ENCODE measurements at places on chromosomes 3 and 15.

DNA sequence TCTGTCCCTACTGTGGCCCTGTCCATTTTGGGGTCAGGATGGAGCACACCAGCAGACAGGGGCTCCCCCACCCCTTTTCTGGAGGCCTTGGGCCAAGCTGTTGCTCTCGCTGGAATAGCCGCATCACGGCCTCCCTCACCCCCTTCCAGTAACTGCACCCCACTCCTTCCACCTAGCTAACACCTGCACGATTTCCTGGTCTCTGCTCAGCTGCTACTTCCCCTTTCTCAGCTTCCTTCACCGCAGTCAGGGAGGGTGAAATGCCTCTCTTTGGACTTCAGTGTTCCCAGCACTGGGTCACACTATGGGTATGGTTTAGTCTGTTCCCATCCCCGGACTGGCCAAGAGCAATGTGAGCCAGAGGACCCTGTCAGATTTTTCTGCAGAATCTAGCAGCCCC, 400.2 kb downstream of the MCTP2 start:
- no peak for DNase-seq

GRCh38 chr3:188208516-188208981, 54.6 kb downstream of the LPP start:
- DNase-seq = no peak

GRCh38 chr3:17077606-17078005, 192.9 kb downstream of the PLCL2 start:
- DNase-seq = no peak

GRCh38 chr3:120017692-120018091, 76.6 kb downstream of the GSK3B start:
- no peak for DNase-seq

- no peak for DNase-seq
Observed at GRCh38 chr3:139558351-139559266, 19.1 kb upstream of the RBP1 start.

GRCh38 chr3:99669879-99670555, 31.6 kb downstream of the COL8A1 start:
- DNase-seq = no peak

GRCh38 chr3:99648516-99648915, 10.1 kb downstream of the COL8A1 start:
- DNase-seq = no peak

GRCh38 chr3:54259636-54260035, 137.3 kb downstream of the CACNA2D3 start:
- no peak for DNase-seq

DNA sequence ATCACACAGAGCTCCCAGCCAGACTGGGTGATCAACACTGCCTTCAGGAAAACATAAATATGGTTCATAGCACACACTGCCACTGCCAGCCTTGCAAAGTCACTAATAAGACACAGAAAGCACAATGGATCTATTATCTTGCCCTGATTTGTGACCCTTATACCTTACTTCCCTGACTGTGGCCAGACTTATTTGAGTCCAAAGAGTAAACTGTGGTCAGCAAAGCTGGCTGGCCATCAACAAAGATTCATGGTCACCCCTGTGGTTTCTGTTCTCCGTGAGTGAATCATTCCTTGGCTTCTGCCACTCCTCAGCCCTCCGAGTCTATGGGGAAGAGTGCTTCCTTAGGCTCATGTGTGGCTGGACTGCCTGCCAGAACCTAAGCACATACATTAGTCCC, 437.7 kb downstream of the RAP2B start:
- no peak for DNase-seq

GRCh38 chr15:25678500-25678855, 184.6 kb downstream of the ATP10A start:
- no peak for DNase-seq

GRCh38 chr15:39969002-39969394, 35.1 kb downstream of the EIF2AK4 start:
- DNase-seq = no peak

DNA sequence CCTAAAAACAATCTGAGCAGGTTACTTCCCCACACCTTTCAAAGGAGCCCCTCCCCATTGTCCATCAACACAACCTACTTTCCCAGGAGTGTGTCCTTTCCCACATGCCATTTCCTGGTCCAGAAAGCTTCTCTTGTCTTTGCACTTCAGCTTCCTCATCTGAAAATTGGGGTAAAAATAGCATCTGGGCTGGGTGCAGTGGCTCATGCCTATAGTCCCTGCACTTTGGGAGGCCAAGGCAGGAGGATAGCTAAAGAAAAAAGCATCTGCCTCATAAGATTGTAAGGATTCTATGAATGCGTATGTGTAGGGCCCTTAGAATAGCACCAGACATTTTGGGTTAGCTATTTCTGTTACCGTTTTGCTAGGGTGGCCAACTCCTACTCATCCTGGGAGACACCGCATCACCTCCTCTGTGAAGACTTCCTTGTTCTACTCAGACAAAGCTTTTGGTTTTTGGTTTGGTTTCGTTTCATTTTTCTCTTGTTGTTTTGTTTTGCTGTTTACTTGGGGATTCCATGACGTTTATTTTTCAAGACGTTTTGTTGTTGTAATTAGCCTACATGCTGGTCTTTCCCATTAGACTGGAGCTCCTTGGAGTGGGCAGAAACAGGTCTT, 224.4 kb upstream of the TLE3 start:
- DNase-seq = no peak

- no peak for DNase-seq
Observed at GRCh38 chr15:71880276-71880675, 69.9 kb downstream of the NR2E3 start.

- no peak for DNase-seq
Observed at GRCh38 chr3:134901461-134901860, 106.4 kb downstream of the EPHB1 start.

DNA sequence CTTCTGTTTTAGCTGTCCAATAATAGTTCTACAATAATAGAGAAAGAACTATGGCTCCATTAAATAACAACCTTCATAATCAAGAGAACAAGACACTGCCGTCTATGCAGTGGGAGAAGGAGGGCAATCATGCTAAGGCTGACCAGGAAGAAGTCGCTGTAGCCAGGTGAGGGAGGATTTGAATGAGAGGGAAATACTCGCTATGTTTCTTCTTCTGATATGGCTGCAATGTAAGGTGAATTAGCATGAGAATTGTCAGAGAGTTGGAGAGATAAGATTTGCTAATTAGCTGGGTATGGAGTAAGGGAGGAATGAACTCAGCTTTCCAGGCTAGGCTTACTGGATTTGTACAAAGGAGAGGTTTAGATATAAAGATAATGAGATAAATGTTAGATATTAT, 555.4 kb upstream of the ZNF385D start:
- no peak for DNase-seq

- no peak for DNase-seq
Observed at GRCh38 chr15:81043935-81044575, 43.3 kb downstream of the TLNRD1 start.

DNA sequence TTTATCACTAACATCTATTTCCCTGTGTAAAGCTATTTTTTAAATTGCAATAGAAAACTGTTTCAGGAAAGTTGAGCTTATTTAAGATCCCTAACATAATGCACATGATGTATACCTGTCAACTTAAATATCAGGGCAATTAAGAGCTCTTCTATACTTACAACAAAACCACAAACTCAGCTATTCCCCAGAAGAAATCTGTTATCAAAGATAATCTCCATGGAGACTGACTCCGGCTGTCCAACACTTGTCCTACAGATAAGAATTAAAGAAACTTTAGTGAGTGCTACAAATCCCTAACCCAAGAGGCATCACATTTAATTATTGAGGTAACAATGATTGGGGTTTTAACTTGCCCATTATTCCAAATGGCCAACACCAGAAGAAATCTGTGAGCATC, 3.4 kb downstream of the SELENOK start:
- no peak for DNase-seq

DNA sequence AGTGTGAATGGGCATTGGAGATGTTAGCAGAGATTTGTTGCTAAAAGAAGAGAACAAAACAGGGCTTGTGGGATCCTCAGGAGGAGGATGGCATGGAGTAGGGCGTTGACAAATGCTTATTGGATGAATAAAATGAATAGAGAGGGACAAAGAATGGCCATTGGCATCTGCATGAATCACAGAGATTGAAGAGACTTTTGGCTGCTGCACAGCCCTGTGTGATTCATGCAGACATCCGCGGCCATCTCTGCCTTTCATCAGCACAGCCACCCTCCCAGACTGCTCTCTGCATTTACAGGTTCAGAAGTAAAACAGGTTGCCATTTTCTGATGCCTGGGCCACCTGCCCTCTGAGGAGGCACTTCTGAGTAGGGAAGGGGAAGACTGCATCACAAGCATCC, 397.9 kb downstream of the EPHB1 start:
- no peak for DNase-seq

DNA sequence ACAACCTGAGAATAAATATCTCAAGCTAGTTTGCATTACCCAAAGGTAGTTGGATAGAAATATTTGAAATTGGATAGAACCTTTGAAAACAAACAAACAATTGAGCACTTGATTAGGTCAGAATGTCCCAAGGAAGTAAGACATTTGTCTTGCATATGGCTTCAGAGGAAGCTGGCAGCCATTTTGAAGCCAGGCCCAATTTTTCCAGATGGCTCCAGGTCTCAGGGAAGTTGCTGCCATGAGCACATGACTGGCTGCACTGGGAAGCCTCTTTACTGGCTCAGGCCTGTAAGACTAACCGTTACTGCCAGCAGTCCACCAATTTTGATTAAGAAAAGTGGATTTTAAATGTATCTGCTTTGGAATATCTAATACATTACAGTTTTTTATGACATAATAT, 448.9 kb upstream of the DPH6 start:
- no peak for DNase-seq

DNA sequence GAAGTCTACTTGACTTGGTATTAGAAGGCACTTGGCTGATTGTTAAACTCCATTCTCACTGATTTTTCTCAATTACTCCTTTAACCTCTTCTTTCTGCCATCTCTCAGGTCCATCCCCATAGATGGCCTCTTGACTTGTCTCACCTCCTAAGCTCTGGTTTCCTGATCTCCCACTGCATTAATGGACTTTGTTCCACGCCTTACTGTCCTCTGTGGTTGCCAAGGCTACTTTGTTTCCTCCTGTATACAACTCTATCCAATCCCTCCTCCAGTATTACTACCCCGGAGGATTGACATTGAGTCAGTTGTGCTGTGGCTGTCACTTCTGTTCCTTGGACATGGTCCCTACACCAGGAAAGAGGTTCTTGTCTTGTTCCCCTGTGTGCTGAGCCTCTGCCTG, 10.6 kb upstream of the GLCE start:
- no peak for DNase-seq

- no peak for DNase-seq
Observed at GRCh38 chr3:69560818-69561217, 174.9 kb upstream of the FRMD4B start.

DNA sequence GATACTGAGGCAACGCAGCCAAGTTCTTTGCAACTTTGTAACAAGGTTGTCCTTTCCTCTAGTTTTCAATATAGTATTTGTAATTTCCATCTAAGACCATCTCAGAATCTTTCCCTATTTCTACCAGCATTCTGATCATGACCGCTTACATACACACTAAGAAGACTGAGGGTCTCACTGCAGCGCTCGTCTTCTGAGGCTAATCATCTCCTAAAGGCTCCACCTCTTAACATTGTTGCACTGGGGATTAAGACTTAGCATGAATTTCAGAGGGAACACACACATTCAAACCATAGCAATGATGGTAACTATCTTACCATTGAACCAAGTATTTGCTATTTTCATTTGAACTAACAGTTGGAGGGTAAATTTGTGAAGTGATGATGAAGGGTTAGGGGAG, 463.3 kb upstream of the CCDC54 start:
- no peak for DNase-seq

DNA sequence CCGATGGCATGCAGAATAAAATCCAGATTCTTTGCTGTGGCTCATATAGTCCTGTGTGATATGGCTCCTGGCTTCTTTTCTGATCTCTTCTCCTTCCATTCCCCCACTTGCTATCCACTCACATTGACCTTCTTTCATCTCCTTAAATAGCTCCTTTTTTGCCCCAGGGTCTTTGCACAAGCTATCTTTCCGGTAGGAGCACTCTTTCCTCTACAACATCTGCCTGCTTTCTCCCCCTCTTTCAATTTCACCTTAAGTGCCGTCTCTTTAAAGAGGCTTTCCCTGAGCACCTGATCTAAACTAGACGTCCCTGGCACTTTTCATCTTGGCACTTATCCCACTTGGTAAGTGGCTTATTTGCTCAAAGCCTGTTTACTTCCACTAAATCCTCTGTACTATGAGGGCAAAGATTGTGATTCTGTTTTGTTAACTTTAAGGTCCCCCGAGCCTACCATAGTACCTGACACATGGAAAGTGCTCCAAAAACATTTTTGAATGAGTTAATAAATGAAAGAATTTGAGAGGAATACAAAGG, 323.3 kb upstream of the TLE3 start:
- peak; percentile 2 for DNase-seq

DNA sequence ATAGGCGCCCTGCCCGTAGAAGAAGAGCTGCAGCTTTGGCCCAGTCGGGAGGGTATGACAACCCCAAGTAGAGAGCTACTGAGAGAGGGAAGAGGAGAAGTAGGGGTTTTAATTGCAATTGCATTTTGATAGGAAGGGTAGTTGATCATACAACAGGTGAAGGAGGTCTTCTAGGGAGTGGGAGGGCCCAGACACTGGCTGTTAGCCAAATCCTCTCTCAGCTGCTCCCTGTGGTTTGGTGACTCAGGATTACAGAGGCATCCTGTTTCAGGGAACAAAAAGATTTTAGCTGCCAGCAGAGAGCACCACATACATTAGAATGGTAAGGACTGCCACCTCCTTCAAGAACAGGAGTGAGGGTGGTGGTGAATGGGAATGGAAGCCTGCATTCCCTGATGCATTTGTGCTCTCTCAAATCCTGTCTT, 408.9 kb upstream of the THBS1 start:
- DNase-seq = no peak

- no peak for DNase-seq
Observed at GRCh38 chr3:128297401-128298138, 144.3 kb downstream of the EEFSEC start.

DNA sequence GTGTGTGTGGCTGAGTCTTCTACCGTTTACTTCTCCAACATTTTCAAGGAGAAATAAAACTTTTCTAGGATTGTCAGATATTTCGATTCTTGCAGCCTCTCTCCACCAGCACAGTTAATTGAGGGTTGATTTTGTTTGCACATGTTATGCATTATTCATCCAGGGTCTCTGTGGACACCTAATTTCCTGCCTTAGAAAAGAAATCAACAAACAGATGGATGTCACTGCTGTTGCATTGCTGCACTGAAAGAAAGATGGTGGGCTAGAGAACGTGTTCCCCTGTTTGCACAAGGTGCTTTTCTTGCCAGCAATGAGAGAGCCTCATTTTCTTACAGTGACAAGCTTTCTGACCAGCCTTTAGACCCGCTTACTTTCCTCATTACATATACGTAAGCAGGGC, 150.0 kb downstream of the CLSTN2 start:
- DNase-seq = no peak

DNA sequence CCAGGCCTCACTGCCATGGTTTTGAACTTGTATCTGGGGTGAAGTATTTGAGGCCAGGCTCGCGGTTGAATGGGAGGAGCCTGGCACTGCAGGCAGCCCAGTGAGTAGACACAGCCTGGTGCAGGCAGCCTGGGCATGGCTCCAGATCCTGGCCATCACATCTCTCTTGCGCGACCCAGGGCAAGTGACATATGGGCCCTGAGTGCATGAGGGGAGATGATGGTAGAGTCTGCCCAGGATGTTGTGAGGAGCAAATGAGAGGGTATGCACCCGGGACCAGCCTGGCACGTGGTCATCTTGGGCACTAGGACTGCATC, 103.5 kb downstream of the TBC1D2B start:
- no peak for DNase-seq

Measured in natural killer cell treated with Interleukin-12 subunit alpha and Interleukin-12 subunit beta and Interleukin-15 and Interleukin-18, amount 100 ng/mL, for 72 hours (primary cell).